ENCODE measurements at places on chromosomes 16 and 17.

- DNase-seq, result no peak
Measured at GRCh38 chr16:57036315-57036714, 47.0 kb downstream of the NLRC5 start.

- no peak for DNase-seq
Measured at GRCh38 chr17:17216776-17217175, 10.6 kb upstream of the PLD6 start.

- peak; percentile 63 for DNase-seq
Measured at GRCh38 chr17:50501054-50501453, 7.2 kb upstream of the MYCBPAP start.

DNA sequence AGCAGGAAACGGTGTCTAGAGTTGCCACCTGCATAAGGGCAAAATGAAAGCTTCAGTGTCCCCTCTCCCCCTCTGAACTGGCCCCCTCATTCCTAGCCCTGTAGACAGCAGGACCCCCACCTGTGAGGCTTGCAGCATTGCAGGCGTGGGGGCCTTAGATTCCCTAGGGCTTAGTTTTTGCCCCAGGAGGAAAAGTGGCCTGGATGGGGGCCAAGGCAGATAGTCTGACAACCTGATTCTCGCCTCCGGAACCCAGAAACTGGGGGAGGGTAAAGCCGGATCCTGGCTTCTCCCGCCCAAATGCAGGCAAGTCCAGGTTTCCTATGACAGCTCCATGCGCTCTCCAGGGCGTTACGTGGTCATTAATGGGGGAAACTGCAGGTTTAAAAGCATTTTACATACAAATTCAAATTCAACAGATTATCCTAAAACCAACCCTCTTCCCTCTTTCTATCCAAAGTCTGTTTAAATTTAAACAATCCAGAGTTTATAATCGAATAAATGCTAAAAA lies 678 bp upstream of the HOXB6 start:
- peak; percentile 36 for DNase-seq

- no peak for DNase-seq
Measured at GRCh38 chr17:896454-896853, 83.1 kb downstream of the NXN start.

GRCh38 chr17:55458978-55459377 lies 37.3 kb upstream of the MMD start:
- DNase-seq, result peak; percentile 48

DNA sequence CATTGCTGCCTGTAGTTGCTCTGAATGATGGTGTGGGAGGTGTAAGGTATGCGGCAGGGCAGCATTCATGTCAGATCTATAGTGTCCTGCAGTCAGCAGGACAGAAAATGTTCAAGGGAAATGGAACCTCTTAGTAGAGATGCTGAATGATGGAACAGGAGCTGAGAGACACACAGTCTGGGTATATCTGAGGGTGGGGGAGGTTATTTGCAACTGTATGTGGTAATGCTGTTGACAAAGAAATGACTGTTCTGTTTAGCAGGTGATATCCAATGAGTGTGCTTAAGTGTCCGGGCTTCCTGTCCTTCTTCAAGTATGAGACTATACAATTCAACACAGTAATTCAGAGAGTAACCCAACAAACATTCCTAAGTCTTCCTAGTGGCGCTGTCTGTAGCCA lies 46.6 kb downstream of the STH start:
- no peak for DNase-seq

- peak; percentile 90 for DNase-seq
Measured at GRCh38 chr17:82963104-82963950, 116.1 kb upstream of the METRNL start.

DNA sequence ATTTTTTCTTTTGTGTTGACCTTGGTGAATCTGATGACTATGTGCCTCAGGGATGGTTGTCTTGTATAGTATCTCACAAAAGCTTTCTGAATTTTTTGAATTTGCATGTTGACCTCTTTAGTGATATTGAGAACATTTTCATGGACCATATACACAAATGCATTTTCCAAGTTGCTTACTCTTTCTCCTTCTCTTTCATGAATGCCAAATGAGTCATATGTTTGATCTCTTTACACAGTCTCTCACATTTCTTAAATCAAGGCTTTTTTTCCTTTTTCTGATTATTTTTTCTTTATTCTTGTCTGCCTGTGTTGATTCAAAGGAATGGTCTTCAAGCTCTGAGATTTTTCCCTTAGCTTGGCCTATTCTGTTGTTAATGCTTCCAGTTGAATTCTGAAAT lies 46.6 kb upstream of the KCNJ16 start:
- no peak for DNase-seq

GRCh38 chr16:19560078-19560477 lies 4.6 kb downstream of the VPS35L start:
- DNase-seq, result no peak

DNA sequence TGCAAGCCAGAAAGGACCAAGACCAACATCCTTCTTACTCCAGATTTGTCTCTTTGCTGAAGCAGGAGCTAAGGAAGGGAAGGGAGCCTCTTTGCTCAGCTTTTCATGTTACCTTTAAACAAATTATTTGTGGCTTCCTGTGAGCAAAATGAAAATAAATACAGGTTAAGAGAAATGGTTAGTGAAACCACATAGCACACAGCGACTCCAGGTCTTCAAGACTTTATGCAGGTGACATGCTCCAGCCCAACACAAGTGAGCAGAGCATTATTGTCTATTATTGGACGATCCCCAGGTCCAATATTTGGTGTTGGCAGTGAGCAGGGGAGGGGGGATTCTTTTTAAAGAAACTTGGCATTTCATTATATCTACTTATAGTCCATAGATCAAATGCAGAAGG lies 53.3 kb downstream of the SALL1 start:
- DNase-seq, result no peak

DNA sequence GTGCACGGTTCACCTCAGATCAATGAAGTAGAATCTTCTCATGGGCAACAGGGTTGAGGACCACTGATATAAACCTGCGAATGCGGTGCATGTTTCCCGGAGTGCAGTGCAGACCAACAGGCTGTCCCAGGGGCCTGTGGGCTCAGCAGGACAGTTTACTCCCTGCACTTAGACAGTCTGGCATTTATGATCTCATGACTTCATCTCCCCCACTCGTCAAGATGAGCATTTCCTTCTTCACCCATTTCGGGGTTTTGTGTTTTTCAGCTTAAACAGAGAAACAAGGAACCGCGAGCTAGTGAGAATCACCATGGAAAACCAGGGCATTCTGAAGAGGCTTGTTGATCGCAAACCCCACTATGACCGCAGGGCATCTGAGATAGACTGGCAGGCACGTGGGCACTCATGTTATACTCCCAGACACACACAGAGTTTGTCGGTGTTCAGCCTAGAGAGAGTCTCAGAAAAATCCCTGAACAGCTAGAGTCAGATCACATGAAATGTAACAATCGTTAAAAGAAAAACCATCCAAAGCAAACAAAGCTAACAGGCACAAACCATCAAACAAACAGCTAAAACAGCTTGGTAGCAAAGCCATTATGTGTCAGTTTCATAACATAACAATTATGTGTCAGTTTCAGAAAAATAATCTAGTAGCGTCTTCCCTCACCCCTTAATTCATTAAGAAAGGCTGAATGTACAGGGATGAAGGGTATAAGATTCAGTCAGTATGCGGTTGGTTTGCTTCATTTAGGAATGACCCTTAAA lies 2.9 kb downstream of the CFAP97D1 start:
- DNase-seq, result no peak

DNA sequence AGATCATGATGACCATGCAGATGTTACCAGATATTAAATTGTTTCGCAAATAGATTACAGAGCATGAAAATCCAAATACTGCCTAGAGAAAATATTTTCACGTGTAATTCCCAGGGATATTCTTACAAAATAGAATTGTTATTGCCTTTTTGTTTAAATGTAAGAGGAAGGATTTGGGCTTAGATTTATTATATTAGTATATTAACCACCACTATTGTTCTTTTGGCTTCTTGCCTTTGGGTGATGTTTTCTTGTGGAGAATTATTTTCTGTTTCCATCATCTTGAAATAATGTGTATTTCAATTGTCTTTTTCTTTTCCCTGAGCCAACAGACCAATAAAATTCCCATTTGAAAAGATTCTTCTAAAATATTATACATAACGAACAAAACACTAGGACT lies 109.7 kb upstream of the NUDT7 start:
- no peak for DNase-seq

DNA sequence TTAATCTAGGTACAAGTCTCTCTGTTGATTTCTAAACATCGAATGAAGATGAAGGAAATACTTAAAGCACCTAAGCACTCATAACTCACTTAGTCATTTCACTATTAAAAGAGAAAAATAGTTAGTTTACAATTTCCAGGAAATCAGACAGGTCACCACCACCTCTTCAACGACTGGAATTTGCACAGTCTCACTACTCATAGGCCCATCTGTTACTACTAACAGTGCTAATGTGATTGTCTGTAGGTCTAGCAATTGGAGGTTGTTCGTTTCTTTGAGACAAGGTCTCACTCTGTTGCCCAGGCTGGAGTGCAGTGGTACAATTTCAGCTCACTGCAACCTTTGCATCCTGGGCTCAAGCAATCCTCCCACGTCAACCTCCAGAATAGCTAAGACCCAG lies 444.6 kb downstream of the MAF start:
- no peak for DNase-seq

- peak; percentile 61 for DNase-seq
Measured at GRCh38 chr17:72560303-72561247, 439.8 kb downstream of the SOX9 start.
